Skin of body (tissue), 3 donors: ENCODE measurements at places on chromosomes 4 and X.

GRCh38 chrX:154317391-154317995 lies 21.9 kb downstream of the TKTL1 start:
- no peak for DNase-seq

GRCh38 chr4:175622887-175623286 lies 189.2 kb downstream of the GPM6A start:
- DNase-seq, result no peak

DNA sequence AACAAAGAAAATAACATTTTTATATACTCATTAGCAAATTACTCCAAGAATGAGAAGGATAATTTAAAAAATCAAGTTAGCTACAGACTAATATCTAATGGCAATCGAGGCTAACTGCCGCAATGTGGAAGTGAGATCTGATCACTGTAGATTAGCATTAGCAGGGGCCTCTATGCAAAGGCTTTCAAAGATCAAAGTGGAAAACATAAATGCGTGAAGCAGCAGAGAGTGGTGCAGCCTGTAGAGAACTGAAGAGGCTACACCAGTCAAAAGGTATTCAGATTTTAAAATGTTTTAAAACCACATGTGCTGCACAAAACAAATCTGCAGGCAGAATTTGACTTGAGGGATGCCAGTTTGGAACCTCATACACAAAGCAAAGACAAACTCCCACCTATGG lies 24.0 kb upstream of the RAP1GDS1 start:
- no peak for DNase-seq

DNA sequence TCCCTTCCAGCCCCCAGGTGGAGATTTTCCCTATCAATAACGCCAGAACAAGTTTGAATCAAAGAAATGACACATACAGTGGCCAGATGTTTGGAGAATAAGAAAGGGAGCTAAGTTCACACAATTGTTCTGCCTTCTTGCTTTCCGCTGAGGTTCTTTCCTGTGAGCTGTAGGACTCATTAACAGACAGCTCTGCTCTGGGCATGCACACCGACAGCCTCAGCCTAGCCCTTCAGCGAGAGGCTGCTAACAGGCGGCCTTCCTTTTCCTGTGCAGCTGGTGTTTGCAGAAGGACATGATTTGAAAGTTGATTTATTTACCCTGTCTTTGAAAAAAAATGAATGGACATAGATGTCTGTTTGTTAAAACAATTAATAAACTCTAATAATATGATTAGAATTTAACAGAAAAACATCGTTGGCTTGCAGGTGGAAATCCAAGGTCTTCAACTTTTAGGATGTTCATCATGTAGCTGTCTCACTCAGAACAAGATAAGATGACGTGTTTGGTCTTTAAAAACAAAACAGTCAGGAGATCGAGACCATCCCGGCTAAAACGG lies 183.3 kb downstream of the KDR start:
- DNase-seq, result peak; percentile 22

DNA sequence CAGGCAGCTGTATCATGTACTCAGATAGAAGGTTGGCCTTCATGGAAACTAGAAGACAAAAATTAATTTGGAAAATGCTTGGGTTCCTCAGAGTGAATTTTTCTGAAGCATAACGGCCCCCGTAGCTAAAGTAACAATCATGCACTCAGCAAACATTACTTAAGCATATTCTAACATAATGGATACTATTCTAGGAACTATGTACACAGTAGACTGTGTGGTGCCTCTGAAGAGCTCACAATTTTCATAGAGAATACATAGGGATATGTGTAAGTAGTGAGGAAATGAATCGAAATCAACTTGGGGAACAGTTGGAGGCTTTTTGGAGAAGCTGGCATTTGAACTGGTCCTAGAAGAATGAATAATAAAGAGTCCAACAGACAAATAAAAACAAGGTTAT lies 1045.0 kb downstream of the GLUD2 start:
- DNase-seq, result no peak

GRCh38 chr4:29908276-29908675 lies 811.9 kb upstream of the PCDH7 start:
- DNase-seq, result no peak

GRCh38 chr4:86033171-86033570 lies 326.7 kb downstream of the MAPK10 start:
- peak; percentile 97 for DNase-seq

DNA sequence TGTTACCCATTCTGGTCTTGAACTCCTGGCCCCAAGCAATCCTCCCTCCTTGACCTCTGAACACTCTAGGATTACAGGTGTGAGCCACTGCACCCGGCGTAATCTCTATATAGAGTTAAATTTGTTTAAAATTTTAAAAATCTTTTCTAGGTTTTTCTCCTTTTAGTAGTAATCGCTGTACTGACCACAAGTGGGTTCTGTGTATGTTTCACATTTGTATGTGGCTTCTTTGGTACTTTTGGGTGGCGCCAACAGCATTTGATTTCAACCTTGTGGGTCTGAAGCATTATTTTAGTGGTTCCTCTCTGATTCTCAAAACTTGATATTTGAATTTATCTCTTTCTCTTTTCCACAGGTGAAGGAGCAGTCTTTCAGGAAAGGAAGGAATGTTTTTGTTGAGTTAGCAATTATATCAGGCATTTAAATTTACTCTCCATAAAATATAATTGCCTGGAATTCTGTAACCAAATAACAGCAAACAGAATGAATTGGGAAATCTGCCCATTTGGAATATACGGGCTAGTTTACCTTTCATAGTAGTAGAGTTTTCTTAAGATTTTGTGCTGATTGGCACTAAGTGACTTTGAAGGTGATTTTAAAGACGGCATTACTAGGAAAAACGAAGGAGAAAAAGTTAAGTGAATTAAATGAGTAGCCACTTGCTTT lies 29.5 kb downstream of the ARHGAP10 start:
- DNase-seq, result no peak

- DNase-seq, result no peak
These were observed 51.4 kb upstream of the MND1 start for GRCh38 chr4:153292897-153293741.

- DNase-seq, result no peak
These were observed 63.9 kb upstream of the PTPN13 start for GRCh38 chr4:86530183-86530582.

GRCh38 chr4:85928775-85929591 lies 430.9 kb downstream of the MAPK10 start:
- DNase-seq, result no peak

DNA sequence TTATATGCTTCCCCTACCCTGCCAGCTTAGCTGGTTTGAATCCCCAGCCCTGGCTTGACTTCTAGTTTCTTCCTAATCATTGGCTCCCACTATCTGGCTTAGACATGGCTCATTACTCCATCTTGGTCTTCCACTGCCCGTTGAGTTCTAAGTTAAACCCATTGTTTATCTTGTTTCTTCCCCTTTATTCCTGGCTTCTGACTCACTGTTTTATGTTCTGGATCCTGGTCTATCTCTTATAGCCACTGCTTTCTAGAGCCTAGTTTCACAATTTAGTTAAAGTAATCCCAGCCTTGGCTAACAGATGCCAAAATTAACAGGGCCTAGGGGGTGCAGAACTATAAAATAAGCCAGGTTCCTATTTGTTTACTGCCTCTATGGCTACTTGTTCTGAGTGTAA lies 120.9 kb downstream of the ARHGEF9 start:
- DNase-seq, result no peak

DNA sequence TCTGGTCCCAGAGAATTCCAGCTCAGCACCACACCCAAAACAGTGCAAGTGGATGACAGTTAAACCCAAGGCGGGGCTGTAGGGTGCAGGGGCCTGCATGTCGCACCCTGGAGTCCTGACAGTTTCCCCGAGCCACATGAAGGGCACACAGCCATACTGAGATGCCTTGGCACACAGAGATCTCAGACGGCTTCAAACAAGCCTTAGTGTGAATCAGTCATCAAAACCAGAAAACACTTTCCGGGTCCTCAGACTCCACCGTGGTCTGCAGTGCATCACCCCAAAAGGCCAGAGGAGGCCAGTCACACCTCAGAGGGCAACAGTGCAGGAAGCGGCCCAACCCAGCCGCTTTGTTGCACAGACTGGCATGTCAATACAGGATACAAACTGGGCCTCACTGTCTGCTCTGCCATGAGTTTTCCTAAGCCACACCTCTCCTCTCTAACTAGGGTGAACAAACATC lies 64.6 kb upstream of the ENPP6 start:
- DNase-seq, result no peak

DNA sequence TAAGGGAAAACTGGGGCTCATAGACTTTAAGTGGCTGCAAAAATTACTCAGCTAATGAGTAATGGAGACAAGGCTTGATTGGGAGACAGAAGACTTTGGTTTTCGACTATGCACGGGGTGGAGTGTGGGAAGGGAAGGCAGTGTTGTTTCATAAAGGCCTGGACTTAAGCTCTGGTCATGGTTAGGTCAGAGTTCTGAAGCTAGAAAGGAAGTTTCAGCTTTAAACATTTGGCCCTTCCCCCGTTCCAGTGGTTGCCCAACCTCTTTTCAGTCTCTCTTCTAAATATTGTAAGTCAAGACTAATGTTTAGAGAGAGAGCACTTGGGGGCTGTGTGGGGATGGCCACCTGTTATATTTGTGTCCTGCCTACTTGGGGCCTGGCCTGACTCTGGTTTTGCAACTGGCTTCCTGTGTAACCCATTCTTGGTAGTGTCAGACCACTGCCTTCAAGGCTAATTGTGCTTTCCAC lies 21.0 kb downstream of the MSN start:
- DNase-seq, result no peak

DNA sequence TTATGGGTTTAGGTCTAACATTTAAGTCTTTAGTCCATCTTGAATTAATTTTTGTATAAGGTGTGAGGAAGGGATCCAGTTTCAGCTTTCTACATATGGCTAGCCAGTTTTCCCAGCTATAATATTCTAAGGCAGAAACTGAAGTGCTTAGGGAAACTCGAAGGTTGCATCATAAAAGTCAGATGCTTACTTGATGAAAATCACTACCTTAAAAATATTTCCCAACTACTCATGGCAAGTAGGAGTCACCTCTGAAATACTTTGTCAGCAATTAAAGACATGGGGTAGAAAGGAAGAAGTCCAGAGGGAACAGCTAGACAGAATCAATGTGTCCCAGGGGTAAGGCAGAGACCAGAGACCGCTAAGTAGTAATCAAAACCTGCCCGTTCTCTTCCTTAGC lies 6.3 kb upstream of the AP1S2 start:
- no peak for DNase-seq

DNA sequence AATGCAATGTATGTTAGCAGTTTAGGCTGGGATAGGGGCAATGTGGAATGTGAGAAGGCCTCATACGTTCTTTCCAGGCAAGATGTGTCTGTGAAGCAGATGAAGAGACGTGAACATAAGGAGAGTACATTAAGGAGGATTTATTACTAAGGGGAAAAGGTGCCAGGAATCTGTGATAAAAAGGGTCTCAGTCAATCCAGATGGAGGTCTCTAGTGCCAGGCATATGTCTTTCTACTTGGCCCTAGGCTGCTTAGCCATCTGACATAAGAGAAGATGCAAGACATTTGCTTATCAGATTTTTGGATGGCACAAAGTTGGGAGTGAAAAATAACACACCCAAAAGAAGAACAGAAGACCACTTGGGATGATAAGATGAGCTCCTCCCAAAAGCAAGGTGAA lies 93.0 kb upstream of the PRKG2 start:
- no peak for DNase-seq

DNA sequence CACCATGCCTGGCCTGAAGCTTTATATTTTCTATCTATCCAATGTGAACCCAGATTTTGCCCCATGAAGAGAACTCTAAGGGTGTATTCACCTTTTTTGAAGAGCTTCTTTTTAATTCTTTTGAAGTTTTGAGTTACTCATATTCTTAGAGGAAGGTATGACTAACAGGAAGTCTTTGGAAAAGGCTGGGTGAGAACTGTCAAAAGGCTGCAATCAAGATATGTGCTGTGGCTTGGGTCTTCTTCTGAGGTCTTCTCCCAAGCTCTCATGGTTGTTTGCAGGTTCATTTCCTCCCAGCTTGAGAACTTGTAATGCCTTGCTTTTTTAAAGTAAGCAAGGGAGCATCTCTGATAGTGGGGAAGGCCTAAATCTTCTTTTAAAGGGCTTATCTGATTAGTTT lies 3.1 kb upstream of the C4orf17 start:
- no peak for DNase-seq

DNA sequence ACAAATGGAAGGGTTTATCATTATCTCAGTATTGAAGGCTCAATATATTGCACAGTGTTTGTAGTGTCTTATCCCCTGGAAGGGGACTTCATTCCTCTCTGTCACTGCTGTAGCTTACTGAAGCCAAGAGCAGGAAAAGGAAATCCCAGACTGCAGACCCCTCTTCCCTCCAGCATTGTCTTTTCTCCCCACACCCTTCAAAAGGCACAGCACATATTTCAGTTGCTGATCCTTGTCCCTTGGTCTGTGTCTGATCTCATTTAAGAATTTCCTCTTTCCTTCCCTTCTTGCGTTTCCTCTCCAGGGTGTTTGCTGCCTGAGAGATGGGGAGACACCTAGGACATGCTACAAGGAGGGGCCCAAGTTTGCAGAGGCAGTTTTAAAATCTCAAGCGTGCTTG lies 40.1 kb downstream of the STIM2 start:
- no peak for DNase-seq

DNA sequence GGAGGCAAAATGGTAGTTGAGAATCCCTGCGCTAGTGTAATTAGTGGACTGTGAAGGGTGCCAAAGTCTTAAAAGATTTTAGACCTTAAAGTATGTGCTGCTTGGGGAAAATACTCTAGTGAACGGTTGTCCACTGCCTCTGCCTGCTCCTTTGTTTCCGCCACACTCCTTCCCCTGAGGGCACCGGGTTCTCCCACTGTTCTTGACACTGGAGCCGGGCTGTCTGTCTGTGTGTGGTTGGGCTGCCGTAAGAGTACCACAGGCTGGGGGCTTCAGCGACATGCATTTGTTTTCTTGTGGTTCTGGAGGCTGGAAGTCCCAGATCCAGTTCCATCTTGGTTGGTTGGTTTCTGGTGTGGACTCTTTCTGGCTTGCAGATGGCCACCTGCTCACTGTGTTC lies 76.2 kb downstream of the CLDN34 start:
- DNase-seq, result no peak

DNA sequence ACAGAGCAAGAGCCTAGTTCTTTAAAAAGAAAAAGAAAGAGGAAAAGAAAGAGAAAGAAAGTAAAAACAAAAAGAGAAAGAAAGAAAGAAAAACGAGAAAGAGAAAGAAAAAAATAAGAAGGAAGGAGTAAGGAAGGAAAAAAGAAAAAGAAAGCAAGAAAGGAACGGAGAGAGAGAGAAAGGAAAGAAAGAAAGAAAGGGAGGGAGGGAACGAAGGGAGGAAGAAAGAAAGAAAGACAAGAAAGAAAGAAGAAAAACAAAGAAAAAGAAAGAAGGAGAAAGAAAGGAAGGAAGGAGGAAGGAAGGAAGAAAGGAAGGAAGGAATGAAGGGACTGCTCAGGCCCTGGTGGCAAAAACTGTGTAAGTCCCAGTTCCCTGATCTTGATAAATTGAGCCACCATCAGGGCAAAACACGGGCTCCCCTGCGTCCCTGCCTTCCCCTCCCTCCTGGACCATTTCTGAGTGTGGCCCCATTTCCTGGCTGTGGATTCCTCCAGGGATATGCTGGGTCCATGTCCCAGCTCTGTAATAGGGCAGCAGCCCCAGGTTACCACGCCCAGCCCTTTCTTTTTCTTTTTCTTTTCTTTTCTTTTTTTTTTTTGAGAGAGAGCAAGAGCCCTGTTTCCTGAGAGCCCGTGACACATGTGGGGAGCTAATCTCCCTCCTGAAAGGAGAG lies 44.8 kb downstream of the SHOX start:
- DNase-seq, result no peak
